ENCODE measurements at places on chromosomes 7 and 10.

DNA sequence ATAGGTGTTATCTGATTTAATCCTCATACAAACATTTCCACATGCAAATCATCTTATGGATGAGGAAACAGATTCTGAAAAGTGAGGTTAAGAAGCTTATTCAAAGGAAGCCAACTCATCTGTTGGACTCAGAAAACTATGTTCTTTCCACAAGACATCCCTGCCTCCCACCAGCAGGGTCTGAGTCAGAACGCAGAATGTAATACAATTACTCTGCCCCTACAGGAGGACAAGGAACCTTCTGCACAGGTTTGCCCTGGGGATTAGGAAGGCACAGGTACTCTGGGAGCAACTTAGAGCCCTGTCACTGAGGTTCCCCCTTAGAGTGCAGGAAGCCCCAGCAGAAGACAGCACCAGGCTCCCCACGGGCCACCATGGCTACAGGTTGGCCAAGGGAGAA is 255.7 kb downstream of the TNS3 start:
- no peak for DNase-seq

- no peak for DNase-seq
These were observed 10.1 kb downstream of the SLC39A12 start for GRCh38 chr10:17961551-17962422.

DNA sequence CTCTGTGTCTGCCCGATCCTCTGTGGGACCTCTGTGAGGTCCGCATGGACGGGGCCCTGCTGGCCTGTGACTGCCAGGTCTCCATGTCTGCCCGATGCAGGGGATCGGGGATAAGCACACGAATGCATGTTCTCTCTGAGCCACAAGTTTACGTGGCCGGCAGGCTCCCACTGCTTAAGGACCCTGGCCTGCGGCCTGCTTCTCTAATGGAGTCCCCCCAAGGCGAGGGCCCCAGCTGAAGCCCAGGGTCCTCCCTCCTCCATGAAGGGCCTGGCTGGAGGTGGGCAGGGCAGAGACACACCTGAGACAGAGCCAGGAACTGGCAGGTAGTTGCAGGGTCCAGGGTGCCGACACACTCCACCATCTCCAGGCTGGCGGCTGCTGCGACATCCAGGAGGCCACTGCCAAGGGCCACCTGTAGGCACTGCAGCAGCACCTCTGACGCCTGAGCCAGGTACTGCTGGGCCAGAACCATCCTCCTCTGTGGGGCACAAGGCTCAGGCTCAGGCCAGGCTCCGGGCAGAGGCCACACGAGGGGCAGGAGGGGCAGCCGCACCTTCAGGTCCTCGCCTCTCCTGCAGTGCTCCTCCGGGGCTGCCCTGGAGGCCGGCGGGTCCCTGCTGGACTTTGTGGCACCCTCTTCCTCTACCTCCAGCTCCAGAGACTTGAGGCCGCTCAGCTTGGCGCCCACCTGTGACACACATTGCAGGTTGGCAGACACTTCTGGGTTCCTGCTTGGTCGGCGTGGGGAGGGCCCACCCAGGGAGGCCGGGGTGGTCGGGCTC is 60.9 kb upstream of the NKX6-2 start:
- DNase-seq = no peak

- DNase-seq = no peak
These were observed 283.6 kb downstream of the BICC1 start for GRCh38 chr10:58796242-58796641.

GRCh38 chr10:121113911-121114310 is 262.7 kb downstream of the WDR11 start:
- DNase-seq = no peak

- DNase-seq = no peak
These were observed 28.4 kb upstream of the ITGA8 start for GRCh38 chr10:15748126-15748525.

DNA sequence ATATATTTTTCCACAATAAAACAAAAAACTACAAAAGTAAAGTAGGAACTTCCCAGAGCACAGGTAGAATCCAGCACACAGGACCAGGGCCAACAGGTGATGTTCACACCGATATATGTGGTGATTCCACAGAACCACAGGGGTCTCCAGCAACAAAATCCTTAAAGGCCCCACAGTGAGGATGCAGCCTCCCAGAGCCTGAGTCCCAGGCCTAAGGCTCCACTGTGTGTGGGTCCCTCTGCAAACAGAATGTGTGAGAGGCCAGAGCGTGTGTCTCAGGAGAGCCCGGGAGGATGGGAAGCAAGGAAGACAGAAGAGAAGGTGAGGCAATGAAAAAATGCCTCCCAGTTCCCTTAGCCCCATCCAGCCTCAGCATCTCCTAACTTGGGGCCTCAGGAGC is 173.9 kb downstream of the GRID1 start:
- no peak for DNase-seq

GRCh38 chr7:47818796-47819606 is 129.3 kb downstream of the PKD1L1 start:
- DNase-seq = peak; percentile 25

DNA sequence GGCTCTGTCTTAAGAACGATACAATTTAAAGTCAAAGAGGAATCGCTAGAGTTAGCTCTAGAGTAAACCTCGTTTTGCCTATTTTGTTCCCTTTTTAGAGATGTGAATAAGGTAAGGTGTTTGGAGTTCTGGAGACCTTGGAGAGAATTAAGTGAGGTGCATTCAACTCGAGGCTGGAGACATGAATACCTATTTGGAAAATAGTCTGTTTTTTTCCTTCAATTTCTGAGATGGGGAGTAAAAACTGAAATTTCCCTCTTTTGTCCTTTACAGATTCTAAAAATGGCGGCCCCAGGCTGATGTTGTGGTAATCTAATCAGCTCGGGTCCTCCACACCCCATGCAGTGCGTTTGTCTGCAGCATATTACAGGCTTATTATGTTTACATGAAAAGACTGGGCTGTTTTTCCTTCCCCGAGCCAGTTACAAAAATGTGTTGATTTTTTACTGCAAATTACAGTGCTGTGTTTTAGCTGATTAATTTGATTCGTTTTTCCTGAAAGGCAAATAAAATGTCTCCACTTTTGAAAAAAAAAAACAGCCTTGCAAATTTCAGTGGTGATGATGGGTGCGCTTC is 1.5 kb downstream of the KMT2E start:
- DNase-seq = peak; percentile 29

GRCh38 chr10:29130190-29130673 is 158.6 kb upstream of the LYZL1 start:
- DNase-seq = no peak

GRCh38 chr10:43255634-43256431 is 11.0 kb downstream of the RASGEF1A start:
- peak; percentile 38 for DNase-seq

- DNase-seq = no peak
These were observed 513.6 kb downstream of the ATRNL1 start for GRCh38 chr10:115606741-115607140.

- DNase-seq = no peak
These were observed 72.7 kb downstream of the HACD1 start for GRCh38 chr10:17544465-17544864.

DNA sequence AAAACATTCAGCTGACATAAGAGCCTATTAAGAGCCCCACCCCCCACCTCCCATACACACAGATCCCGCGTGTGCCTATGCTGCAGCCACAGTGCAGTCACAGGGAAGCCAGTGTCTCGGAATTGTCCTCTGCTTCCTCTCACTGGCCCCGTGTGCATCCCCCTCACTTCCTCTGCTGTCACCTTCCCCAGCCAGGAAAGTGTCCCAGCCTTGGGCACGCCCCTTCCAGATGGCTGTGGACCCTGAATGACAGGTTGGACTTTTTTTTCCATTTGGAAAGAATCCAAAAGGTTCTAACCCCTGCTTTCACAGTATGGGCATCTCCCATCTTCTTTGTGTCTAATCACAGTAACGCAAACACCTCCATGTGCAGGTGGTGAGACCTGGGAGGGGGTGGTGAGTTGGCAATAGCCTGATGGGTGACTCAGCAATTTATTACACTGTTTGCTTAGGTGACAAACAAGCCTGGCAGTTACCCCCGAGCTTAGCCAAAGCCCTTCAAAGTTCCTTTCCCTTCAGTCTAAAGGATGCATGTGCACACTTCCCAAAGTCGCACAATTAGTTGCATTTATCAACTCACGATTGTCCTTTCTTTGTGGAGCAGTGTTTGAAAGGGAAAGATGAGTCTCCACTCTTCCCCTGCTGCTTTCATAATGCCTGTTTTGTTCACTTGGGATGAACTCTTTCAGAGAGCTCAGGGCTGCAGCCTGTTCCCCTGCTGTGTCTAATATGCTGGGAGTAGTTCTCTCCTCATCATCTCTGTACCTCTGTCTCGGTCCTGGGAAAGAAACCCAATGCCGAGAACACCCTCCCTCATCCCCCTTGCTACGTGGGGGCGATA is 67.5 kb upstream of the EFCAB10 start:
- no peak for DNase-seq
